LHCN-M2 (cell line): ENCODE measurements at places on chromosomes 4 and X. TPM values are rescaled to one million over a fixed set of nuclear protein-coding genes. Genes with fewer than 3 reads are reported as not detected.

- no peak for DNase-seq
Measured at GRCh38 chr4:57591073-57591472, 480.9 kb upstream of the IGFBP7 start.

FGB gene
- not detected in 2 replicates for total RNA-seq

CTAG1B gene
- total RNA-seq: not detected in 2 replicates

GRCh38 chr4:123651536-123652180, 255.1 kb downstream of the SPRY1 start:
- DNase-seq: no peak

GIMD1 gene
- not detected in 2 replicates for total RNA-seq

DNA sequence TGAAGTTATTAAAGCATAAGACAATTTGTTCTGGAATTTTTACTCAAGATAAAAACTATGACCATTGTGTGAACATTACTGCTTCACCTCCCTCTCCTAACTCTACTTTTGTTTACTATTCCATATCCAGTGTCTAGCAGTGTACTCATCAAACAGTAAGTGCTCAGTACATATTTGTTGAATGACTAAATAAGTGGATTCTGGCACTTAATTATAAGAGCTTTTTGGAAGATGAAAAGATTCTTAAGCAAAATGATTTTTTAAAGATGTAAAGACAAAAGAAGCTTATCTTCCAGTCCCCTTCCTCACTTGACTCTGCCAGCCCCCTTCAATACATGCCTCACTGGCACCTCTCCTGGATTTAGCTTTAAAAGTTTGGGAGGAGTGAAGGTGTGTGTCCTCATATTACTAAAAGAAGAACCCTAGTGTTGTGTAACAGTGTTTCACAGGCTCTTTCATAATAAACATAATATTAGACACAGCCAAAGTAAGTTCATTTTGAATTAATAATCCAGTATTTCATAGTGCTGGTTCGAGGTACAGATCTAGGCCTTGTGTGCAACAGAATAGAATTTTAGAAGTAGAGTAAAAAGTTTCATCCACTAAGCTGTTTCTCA, 53.0 kb downstream of the GAB1 start:
- peak; percentile 25 for DNase-seq
